Activated CD4-positive, CD25-positive, alpha-beta regulatory T cell (primary cell): ENCODE measurements at places on chromosomes 6 and 20.
A peak's percentile ranks its signal among the peaks of the same experiment; 100 is the strongest.

DNA sequence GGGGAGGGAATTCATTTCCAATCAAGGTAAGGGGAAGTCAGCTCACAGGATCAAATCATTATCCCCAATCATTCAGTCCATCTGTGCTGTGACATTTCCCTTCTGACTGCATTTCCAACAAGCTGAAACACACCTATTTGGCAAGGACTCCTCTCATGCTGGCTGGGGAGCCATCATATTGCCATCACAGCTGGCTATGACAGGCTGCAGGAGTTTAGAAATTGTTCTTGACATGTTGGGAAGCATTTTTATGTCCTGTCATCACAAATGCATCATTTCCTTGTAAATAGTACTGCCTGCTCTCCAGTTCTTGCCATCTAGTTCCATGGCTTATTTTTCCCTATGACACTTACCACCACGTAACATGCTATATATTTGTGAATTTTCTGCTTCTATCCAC is 113.9 kb upstream of the TMEM170B start:
- DNase-seq = no peak

DNA sequence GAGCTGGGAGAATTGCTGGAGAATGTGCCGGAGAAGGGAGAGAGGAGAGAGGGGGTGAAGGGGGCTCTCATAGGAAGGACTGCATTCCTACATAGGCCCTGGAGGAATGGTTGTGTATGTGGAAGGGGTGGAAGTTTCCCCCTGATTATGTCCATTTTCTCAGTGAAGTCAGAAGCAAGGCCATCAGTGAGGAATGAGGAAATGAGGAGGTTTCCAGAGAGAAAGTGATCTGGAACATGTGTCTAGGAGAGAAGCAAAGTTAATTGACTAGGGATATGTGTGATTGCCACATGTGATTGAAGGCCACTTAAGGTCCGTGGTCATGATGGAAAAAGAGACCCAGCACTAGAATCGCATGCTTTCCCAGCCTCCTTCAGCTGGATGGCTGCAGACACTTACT is 42.3 kb downstream of the TBPL1 start:
- no peak for DNase-seq

GRCh38 chr6:158026054-158026900 is 44.6 kb downstream of the SYNJ2 start:
- peak; percentile 61 for DNase-seq

- DNase-seq = no peak
Measured at GRCh38 chr20:53870426-53871315, 199.7 kb downstream of the BCAS1 start.
